ENCODE measurements at places on chromosomes 16 and 17. TPM values are rescaled to one million over a fixed set of nuclear protein-coding genes. Genes with fewer than 3 reads are reported as not detected.

DNA sequence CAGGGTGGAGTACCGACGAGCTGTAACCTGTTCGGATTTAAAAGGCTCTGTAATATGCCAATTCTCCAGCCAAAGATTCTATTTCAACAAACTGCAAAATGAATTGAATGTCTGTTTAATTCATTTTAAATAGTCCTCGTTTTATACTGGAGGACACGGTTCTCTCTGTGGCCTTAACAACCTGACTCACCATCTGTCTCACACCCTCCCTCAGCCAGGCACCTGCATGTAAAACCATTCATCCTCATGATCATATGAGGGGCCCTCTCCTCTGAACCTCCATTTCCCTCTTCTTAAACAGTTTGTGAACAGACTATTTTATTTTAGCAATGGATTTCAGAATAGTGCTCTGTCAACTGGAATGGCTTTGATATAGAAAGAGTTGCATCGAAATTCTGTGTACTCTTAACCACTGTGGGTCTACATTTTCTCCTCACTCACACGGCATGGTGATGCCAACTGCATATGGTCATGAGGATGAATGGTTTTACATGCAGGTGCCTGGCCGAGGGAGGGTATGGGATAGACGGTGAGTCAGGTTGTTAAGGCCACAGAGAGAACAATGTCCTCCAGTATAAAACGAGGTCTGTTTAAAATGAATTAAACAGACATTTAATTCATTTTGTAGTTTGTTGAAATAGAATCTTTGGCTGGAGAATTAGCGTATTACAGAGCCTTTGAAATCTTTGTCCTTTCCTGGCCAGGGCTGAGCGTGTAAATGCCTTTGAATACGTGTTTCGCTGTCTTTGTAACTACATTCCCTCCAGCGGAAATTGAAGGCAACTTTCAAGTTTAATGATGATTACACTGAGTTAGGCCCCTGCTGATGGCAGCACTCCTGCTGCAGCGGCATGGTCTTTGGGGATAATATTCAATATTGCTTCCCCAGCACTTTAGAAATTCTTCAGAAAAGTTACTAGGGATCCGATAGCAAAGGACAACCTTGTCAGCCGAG is 329.6 kb downstream of the SNX29 start:
- DNase-seq, result no peak

- no peak for DNase-seq
Measured at GRCh38 chr16:74320707-74321106, 24.1 kb downstream of the PSMD7 start.

PRPF8 gene
- 307 TPM for polyA plus RNA-seq

- DNase-seq, result no peak
Measured at GRCh38 chr17:59167571-59168001, 12.0 kb downstream of the PRR11 start.

GRCh38 chr17:42680331-42680808 is 1.3 kb downstream of the CCR10 start:
- no peak for DNase-seq

DNA sequence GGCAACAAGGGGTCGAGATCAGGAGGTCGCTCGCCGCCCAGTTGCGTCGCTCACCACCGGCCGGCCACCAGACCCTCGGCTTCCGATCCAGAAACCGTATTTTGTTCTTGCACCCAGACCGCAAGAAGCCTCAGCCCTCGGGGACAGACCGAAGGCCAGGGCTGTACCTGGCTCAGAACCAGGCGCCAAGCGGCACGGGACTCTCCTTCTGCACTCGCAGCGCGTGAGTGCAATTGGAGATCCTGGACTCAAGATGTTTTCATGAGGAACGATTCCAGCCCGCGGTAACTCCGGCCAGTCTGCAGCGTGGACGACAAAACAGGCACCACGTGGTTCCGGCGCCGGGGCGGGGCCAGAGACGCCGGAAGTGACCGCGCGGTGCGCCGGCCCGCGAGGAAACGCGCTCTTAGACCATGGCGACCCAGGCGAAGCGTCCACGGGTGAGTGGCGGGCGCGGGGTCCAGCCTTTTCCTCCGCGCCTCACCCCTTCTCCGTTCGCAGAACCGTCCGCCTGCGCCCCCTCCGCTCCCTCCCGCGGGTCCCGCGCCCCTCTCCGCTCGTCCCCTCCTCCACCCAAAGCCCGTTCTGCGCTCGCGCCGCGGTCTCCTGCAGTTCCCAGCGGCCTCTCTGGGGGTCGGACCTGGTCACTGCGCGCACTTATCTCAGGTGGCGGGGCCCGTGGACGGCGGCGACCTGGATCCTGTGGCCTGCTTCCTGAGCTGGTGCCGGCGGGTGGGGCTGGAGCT is at the start of gene SETD6:
Gene SETD6, plus strand, starts transcription at position 393 of the 746 bp plus-strand sequence. Its CDS starts 21 bp downstream, at position 414.
- peak; percentile 92 for DNase-seq

DNA sequence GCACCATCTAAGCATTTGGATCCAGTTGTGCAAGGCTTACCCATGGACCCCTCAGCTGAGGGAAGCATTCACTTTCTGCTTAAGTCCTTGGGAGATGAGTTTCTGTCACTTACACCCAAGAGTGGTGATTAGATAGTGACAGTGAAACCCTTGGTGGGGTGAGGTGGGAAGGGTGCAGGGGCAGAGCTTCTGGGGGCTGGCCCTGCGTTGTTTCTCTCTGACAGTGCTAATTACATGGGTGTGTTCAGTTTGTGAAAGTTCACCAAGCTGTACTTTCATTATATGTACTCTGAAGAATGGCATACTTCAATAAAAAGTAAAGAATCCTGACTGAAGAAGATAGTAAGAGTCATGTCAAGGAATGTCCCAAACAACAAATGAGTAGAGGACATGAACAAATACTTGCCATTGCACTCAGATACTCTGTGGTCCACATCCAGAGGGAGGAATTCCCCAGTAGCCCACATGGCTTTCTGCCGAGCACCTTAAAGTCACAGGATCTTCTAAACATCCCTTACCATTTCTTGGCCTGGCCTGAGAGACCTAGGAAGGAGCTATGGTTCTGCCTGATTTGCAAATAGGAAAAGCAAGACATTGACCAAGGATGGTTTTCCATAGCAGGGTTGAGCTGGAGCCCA is 8.4 kb downstream of the CHST6 start:
- DNase-seq, result no peak

All from renal pelvis (tissue), 12 donors.